ENCODE measurements at places on chromosomes 16 and 17.

GRCh38 chr17:43530288-43531081 lies 15.7 kb downstream of the ETV4 start:
- DNase-seq, result no peak

DNA sequence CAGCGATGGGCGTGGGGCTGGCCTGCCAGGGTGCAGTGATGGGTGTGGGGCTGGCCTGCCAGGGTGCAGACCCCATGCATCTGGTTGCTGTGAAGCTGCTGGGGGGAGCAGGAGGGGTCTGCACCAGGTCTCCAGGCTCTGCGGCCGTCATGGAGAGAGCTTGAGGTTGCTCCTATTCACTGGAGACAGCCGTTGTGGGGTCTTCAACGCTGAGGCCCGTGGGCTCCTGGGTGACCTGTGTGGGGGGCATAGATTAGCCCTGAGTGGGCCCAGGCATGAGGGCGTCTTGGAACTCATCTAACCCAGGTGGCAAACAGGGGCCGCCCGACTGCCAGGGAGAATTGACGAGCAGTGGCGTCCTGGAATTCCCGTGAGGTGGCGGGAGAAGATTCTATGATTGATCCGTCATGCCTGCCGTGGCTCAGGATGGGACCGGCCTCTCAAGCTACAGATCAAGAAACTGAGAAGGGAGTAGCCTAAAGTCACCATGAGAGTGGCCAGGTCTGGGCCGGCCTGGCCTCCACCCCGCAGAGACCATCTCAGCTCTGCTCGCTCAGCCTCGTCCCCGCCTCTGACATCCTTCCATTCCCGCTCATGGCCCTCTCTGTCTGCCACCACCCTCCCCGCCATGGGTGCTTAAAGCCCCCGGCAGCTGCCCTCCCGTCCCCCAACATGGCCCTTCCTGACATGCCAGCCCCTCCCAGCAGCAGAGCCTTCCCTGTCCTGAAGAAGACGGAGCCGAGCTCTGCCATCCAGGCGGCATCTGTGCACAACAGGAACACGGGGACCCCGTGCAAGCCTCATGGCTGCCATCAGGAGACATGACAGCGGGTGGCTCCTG lies 50.7 kb upstream of the ACSF3 start:
- DNase-seq, result no peak

GRCh38 chr17:57512691-57513090 lies 232.4 kb downstream of the CCDC182 start:
- no peak for DNase-seq

- no peak for DNase-seq
Measured at GRCh38 chr16:53768167-53768566, 64.2 kb downstream of the FTO start.

DNA sequence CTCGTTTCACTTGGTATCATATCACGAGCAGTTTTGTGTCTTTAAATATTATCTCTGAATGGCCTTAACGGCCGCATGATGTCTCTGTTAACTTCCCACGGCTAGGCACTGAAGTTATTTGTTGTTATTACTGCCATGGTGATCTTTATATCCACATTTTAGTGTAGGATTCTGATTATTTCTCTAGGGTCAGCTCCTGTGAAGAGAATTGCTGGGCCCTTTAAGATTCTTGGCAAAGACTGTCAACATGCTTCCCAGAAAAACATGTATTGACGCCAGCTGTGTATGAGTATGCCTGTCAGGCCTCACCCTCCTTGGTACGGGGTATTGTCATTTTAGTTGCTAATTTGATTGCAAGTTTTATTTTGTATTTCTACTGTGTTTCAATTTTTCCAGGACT lies 263.5 kb downstream of the SNX29 start:
- no peak for DNase-seq

DNA sequence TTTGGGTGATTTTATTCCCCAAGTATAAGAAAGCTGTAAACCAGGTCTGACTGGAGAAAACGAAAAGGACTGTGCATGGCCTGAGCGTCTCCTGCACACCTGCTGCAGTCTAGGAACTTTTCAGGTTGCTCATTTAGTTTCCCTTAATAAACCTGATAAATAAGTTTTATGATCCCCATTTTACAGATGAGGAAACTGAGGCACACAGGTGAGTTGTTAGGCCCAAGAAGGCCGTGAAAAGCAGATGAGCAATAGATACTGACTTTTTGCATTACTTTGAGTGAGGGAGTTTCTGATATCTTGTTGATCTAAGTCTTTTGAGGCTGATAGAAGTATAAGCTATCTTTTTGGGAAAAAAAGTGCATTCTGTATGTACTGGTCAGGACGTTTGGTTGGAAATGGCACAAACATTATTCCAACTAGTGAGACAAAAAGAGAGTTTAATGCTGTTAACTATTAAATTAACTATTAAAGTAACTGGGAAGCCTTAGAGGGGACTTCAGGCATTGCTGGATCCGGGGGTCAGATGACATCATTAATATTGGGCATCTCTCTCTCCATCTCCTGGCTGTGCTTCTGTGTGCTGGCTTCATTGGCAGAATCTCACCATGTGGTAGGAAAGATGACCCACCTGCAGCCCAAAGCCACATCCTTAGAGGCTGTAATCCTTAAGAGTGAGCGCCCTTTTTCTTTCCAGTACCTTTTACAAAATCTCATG lies 163.4 kb downstream of the CMIP start:
- DNase-seq, result no peak

DNA sequence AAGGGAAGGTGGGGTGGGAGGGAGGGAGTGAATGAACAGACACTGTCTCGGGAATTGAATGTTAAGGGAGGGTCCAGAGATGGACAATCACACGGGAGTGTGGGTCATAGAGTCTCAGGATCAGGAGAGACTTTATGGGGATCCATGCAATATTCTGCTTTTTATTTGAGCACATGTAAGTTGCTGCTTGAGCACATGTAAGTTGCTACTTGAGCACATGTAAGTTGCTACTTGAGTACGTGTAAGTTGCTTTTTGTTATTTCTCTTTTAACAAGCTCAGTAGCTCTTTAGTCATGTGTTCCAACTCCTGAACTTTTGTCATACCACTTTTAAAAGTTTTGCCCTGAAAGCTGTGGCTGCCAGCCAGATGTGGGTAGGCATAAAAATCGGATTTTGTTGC lies 110.3 kb downstream of the ARHGAP44 start:
- DNase-seq, result no peak

GRCh38 chr17:2853283-2854142 lies 57.3 kb downstream of the RAP1GAP2 start:
- no peak for DNase-seq

DNA sequence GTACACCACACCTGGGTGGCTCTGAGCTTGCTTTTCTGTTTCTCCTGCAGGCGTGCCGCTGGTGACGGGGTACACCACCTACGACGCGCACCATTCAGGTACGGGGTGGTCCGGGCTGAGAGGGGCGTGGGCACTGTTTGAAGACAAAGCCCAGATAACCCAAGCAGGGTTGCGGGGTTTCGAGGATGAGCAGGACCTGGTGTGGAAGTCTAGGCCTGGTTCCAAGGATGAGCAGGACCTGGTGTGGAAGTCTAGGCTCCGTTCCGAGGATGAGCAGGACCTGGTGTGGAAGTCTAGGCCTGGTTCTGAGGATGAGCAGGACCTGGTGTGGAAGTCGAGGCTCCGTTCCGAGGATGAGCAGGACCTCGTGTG lies 15.4 kb downstream of the IRF8 start:
- DNase-seq, result no peak
